Renal pelvis (tissue), 12 donors: ENCODE measurements at places on chromosomes 1 and 21.
A peak's percentile ranks its signal among the peaks of the same experiment; 100 is the strongest.

DNA sequence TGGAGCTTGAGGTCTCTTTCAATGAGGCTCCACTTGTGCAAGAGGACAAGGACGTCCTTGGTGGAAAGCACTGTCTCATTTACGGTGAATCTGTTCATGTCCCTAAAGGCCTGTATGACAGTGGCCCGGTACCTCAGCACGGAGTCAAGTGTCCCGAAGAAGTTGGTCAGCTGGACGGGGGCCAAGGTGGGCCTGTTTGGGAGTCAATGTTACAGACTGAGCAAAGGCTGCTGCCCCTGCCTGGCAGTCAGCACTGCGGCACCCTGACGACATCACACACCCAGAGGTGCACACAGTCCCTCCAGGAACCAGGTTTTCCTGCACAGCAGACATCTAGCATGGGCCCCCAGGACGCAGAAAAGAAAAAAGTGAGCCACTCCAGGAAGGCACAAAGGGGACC is 19.1 kb downstream of the MRAP start:
- DNase-seq: no peak

GRCh38 chr1:115706587-115707425 is 61.7 kb downstream of the CASQ2 start:
- peak; percentile 48 for DNase-seq

GRCh38 chr1:77134359-77134758 is 84.9 kb downstream of the PIGK start:
- DNase-seq: no peak

DNA sequence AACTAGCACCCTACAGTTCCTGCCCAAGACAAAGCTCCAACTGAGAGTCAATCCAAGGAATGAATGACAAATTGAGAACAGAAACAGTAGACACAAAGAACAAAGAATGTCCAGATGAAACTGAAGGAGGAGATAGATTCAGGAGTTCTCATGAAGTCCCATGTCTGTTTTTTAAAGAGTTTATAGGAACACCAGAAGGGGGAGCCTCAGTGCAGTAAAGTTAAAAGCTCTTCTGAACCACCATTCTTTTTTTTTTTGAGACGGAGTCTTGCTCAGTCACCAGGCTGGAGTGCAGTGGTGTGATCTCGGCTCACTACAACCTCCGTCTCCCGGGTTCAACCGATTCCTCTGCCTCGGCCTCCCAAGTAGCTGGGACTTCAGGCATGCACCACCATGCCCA is 323.6 kb downstream of the MRPL39 start:
- DNase-seq: peak; percentile 1

GRCh38 chr1:231628207-231628876 is 1.8 kb downstream of the DISC1 start:
- DNase-seq: no peak

DNA sequence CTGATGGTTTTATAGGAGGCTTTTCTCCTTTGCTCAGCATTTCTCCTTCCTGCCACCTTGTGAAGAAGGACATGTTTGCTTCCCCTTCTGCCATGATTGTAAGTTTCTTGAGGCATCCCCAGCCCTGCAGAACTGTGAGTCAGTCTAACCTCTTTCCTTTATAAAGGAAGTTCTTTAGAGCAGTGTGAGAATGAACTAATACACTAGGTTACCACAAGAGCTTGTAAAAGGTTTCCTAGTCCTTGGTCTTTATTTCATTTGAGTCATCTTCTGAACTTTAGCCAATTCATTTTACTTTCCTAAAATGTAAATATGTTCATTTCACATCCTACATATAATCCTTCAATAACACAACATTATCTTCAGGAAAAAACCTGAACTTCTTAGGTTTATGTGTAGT is 365.3 kb downstream of the HHIPL2 start:
- no peak for DNase-seq

DNA sequence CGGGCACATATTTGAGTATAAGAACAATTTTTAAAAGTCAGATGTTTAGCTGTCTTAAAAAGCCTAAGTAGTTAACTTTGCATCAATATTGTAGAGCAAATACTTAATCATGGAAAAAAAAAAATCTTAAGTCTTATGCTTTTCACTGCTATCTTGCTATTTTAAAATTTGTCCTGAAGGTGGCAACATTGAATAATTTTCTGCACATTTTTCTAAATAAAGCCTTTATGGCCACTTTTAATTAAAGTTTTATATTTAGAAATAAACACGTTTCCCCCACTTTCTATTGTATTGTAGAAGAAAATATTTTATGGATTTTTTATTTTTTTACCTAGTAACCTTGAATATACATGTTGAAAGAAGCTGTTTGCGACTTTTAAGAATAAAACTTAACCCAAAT is 198.8 kb downstream of the AMY1C start:
- DNase-seq: peak; percentile 4

DNA sequence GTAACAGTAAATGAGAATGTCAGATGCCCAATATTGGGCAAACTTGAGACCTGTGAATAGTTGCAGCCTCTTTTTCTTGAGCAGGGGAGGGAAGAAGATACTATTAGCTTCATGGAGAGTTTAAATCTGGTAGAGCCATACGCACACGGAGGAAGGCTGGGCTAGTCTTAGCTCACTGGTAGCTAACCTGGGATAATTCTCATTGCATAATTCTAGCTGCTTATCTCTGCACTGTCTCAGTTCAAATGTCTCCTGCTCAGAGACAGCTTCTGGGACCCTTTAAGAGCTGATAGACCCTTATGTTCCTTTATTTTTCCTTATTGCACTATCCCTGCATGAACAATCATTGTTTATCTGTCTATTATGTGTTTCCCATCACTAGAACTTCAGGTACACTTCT is 8.4 kb downstream of the C1orf87 start:
- DNase-seq: no peak

GRCh38 chr1:153133267-153133666 is 17.4 kb downstream of the SPRR2G start:
- DNase-seq: no peak

GRCh38 chr1:50430010-50430405 is 6.8 kb upstream of the DMRTA2 start:
- DNase-seq: no peak

GRCh38 chr1:13775459-13775858 is 75.5 kb downstream of the PRDM2 start:
- DNase-seq: no peak

DNA sequence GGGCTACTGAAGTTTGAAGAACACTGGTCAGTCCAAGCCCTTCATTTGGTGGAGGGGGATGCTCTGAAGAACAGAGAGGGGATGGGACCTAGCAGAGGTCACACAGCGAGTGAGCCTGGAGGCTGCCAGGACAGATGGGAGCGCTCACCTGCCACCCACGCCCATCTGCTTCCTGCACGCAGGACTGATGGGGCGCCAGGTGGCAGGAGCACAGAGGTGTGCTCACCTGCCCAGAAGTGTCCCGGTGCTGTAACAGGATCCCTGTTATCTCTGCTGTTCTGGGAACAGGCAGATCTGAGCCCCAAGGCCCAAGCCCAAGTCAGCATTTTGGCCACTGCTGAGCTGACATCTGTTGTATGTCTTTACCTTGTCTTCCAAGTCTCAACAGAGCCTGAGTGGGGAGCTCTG is 40.5 kb downstream of the EPHB2 start:
- no peak for DNase-seq

DNA sequence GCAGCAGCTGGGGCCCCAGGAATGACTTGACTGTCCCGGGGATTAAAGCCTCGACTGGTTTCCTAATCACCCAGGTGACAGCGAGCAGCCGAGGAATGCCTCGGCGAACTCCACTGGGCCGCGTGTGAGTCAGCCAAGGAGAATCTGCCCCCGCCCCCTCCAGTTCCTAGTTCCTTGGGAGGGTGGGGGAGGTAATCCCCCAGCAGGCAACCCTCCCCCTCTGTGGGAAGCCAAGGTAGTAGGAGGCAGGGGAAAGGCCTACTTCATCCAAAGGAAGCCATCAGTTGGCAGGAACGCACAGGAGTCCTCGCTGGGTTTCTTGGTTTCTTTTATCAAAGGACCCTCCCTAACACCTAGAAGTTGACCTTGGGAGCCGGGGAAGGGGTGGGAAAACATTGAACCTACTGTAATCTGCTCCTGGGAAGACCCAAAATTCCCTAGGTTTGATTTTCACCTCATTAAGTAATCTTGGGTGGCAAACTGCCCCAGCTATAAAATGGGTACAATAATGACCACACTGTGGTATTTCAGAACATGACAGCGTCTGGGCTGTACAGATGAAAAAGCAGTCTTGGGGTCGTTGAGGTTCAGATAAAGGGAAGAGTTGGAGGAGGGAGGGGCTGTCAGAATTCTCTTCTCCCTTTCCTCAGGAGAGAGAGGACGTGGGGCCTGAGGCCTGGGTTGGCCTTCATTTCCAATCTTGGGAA is 1.4 kb downstream of the TENT5B start:
- DNase-seq: peak; percentile 51

- DNase-seq: no peak
Observed at GRCh38 chr1:200015811-200016210, 11.7 kb upstream of the NR5A2 start.
